Stimulated activated CD8-positive, alpha-beta memory T cell treated with anti-CD3 and anti-CD28 coated beads, Interleukin-4, amount 100 ng/mL, for 1 hour (primary cell): ENCODE measurements at places on chromosomes 7 and 10.

- no peak for DNase-seq
Observed at GRCh38 chr10:120184547-120185337, 272.3 kb upstream of the PLPP4 start.

DNA sequence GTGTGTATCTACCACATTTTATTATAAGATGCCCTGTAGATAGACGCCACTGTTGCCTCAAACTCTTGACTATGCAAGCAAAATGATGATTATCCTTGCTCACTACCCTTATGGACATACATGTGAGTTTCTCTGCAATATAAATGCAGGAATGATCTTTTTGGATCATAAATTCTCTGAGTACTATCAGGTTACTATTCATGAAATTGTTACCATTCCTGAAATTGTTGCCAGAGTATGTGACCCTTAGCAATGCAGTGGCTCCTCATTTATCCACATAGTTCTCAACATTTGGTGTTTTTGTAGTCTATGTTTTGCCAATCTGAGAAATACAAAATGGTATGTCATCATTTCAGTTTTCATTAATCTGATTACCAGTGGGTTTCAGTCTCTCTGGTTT, 166.2 kb upstream of the FAM3C start:
- no peak for DNase-seq

DNA sequence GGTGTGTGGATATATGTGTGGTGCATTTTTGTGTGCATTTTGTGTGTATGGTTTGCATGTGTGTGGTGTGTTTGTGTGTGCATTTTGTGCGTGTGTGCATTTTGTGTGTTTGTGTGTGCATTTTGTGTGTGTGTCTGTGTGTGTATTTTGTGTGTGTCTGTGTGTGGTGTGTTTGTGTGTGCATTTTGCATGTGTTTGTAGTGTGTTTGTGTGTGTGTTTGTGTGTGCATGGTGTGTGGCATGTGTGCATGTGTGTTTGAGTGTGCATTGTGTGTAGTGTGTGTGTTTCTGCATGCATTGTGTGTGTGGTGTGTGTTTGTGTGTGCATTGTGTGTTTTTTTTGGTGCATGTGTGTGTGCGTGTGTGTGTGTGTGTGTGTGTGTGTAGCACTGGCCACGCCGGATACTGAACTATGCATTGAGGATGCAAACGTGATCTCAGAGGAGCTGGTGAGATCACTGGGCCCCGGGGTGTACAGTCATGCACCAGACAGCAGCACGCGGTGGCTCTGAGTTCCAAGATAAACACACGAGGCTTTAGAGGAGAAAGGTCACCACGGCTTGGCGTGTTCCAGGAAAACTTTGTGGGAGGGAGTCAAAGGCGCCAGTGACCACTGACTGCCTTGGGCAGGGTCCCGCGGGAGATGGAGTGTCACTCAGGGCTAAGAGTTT, 106.6 kb upstream of the SHH start:
- DNase-seq: no peak

GRCh38 chr10:120656107-120656506, 195.1 kb upstream of the WDR11 start:
- DNase-seq: no peak

DNA sequence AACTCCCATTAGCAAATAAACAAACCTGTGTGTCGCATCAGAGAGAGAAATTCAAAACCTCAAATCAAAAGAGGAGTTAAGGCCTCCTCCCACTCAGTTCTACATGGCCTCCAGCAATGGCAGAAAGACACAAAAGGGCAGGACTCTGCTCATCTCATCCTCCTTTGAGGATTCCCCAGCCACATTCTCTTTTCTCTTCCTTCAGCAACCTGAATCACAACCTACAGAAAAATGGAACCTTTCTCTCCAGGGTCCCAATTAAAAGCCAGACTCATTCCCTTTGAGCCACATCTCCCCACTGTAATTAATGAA, 7.9 kb downstream of the OSBPL3 start:
- no peak for DNase-seq

GRCh38 chr7:141709318-141709717, 1.2 kb downstream of the WEE2 start:
- no peak for DNase-seq
